ENCODE measurements at places on chromosomes 1 and 21.

DNA sequence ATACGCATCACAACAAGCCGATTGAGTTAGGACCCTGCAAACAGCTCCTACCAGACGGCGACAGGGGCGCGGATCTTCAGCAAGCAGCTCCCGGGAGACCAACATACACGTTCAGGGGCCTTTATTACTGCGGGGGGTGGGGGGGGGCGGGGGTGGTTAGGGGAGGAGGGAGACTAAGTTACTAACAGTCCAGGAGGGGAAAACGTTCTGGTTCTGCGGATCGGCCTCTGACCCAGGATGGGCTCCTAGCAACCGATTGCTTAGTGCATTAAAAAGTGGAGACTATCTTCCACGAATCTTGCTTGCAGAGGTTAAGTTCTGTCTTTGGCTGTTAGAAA lies 162.0 kb downstream of the RUNX1 start:
- DNase-seq = no peak

GRCh38 chr1:29236712-29237128 lies 398 bp downstream of the PTPRU start:
- DNase-seq = no peak

DNA sequence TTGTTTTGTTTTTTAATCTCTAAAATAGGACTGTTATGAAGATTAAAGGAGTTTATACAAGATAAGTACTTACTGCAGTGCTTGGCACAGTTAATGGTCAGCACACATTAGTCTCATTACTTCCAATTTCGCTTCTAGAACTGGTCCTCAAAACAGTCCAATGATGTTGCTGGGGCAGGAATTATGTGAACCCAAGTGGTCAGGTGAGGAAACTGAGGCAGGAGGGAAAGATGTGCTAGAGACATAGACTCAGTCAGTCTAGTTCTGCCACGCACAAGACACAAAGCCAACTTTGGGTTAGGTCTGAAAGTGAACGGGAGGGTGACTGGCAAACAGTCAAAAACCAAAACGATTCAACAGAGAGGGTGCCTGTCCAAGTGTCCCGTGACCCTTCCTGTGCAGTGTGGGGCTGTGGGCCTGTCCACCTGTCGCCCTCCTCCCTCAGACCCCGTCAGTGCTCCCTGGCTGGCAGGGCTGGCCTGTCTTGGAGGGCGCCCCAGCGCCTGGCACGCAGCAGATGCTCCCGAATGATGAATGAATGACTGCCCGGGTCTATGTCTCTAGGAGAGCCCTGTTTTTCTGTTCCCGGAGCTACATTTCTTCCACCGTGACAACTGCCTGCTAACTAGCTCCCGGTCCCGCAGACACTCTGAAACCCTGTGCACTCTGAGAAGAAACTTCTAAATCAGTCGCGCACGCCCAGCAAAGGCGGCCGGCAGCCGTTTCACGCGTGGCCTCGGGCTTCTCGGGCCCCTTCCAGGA lies 2.4 kb downstream of the LRP8 start:
- no peak for DNase-seq

DNA sequence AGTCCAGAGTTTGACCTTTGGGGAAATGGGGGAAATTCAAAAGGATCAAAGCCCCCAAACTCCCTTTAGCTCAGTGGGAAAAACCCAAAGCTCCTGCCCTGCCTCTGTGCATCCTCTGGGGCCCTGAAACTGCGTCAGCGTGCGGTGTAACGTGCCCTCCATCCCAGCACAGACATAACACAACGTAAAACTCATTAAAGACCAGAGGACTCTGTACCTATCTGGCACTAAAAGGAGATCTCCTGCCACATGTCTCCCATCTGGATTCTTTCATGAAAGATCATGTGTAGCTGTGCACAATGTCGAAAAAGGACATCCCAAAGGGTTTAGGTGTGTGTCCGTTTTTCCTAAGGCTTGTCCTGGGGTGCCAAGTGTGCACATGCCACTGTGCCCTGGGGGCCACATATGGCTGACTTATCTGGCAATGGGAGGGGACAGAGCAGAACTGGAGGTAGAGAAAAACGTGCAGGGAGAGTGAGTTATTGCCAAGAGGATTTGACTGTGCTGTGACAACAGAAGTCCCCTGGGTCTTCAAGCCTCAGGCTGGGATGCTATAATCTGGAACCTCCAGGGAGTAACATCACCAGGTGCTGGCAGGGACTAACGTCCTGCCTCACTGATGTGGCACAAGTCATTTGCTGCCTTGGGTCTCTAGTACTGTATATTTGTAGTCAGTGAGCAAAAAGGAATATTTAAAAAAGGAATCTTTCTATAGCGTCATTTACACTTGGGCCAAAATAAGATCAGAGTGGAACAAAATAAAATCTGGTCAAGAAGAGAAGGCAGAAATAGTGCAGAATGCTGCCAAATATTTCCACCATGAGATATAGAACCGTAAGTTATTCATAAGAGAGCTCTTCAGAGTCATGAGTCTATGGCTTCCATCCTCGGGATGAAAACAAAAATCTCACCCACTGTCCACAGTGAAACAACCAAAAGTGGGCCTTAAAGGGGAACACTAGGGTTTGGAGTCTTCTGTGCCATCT lies 52.3 kb downstream of the ITPKB start:
- no peak for DNase-seq

- DNase-seq = no peak
These were observed 63.4 kb upstream of the LRP8 start for GRCh38 chr1:53391296-53391695.

GRCh38 chr1:66383611-66384010 lies 150.3 kb upstream of the SGIP1 start:
- no peak for DNase-seq

- DNase-seq = no peak
These were observed 7.0 kb upstream of the GBP6 start for GRCh38 chr1:89356658-89357400.

GRCh38 chr1:205301842-205302588 lies 19.5 kb downstream of the NUAK2 start:
- no peak for DNase-seq

GRCh38 chr1:193406901-193407300 lies 220.5 kb upstream of the B3GALT2 start:
- DNase-seq = no peak

DNA sequence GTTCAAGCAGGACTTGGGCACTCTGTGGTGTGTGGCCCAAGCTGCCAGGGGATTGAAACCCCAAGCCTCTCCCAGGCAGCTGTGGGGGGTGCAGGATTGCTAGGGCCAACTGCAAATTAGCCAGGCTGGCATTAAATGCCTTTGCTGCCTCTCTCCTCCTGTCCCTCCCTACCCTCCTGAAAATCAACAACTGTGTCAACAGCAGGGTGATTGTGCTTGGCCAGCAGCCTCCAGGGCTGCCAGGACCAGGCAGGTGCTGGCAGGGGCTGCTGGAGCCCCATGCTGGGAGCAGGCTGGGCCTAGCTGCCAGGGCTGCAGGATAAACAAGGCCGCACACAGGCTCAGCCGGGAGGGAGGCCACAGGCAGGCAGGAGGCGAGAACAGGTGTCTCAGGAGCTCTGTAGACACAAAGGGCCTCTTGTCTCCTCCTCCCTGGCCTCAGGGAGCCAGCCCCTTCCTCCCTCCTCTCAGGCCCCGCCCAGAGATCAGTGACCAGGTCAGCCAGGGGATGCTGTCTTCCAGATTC lies 11.4 kb downstream of the SOX13 start:
- no peak for DNase-seq

DNA sequence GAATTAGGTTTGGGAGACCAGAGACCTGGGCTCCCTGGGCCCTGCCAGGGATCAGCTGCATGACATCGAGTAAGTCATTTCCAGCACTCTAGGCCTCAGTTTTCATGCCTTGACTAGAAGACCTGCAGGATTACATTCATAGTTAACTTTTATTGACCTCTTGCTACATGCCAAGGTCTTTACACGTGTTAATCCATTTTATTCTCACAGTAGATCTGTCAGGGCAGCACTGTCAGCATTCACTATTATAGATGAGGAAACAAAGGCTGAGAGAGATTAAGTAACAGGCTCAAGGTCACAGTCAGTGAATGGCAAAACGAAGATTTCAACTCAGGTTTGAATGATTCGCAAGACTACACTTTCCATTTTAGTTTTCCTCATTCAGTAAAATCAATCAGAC lies 37.0 kb downstream of the PGM1 start:
- DNase-seq = no peak

- DNase-seq = no peak
These were observed 23.5 kb downstream of the TOR3A start for GRCh38 chr1:179105393-179105792.

DNA sequence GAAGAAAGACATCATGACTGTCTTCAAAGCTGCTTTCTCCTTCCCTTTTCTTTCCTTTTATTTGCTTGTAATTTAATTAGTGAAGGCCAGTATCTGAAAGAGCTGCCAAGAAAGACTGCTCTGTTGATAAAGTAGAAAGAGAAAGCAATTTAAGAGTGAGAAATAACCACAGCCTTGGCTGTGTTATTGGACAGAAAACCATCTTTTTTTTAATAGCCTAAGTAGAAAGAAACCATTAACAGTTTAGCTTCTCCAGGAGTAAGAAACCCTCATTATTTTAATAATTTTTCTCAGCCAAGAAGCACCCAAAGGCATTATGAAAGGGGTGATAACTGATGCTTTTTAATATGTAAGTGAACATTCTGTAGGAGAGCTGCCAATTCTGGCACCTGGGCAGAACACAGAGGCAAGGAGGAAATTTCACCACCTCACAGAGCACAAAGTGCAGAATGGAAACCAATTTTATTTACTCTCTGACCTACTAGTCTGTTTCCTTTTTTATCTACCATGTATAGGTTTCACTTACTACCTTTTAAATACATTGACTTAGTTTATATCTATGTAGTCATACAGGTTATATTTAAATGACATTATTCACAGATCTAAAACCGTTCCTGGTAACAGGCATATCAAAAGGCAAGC lies 703.2 kb downstream of the MRPL39 start:
- no peak for DNase-seq

GRCh38 chr1:2788506-2789163 lies 12.9 kb downstream of the TTC34 start:
- DNase-seq = no peak

DNA sequence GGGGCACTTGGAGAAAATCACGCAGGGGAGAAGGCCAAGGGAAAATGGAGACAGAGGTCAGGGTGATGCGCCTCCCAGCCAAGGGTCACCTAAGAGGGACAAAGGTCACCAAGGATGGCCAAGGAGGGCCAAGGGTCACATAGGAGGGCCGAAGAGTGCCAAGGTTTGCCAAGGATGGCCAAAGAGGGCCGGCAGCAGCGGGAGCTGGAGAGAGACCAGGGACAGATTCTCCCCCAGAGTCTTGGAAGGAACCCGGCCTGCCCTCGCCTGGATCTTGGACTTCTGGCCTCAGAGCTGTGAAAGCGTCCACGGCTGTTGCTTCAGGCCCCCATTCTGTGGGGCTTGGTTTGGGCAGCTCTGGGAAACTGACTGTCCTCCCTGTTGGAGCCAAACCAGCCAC lies 25.6 kb upstream of the ARHGEF16 start:
- DNase-seq = no peak

All from stimulated activated CD4-positive, alpha-beta T cell treated with anti-CD3 and anti-CD28 coated beads, TNF-alpha, amount 100 ng/mL, for 1 hour (primary cell).